Forelimb muscle (tissue), 1 donor: ENCODE measurements at places on chromosomes 1 and 21. TPM values are rescaled to one million over a fixed set of nuclear protein-coding genes. Genes with fewer than 3 reads are reported as not detected.

Gene CD5L
- 0.06 TPM for polyA plus RNA-seq

Gene ADGRB2
- 13.6 TPM for polyA plus RNA-seq

Gene FCAMR
- polyA plus RNA-seq, result not detected

Gene MTARC1
- polyA plus RNA-seq, result 4.5 TPM

DNA sequence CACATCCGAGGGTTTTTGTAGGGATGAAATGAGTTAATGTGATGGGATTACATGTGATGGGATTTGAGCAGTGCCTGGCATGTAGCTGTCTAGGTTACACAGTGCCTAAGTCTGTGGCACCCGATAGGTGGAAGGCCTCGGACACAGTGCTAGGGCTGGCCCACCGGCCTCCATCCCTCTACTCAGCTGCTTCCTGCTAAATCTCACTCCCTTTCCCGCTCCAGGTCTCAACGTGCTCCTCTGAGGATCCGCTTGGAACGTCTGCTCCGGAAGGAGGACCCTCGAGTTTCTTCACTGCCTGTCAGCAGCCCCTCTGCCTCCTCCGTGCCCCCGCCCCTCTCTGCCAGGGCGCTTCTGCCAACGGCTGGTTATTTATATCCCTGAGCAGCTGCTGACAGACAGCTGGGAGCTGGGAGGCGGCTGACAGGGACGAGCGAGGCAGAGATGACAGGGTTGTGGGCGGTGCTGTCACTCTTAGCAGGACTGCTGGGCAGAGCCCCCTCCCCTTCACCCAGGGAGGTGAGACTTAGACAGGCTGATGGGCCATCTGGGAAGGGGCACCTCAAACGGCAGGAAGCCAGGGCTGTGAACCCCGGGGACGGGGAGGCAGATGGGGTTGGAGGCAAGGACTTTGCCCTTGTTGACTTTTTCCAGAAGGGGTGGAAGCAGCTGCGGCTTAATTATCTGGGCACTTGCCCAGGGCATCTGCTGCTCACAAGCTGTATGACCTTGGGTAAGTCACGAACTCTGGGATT, 26.6 kb upstream of the LRRN2 start:
- DNase-seq, result no peak
